RWPE1 (cell line): ENCODE measurements at places on chromosomes 5 and 9.
A peak's percentile ranks its signal among the peaks of the same experiment; 100 is the strongest.

- no peak for DNase-seq
Measured at GRCh38 chr9:69584759-69585158, 87.4 kb downstream of the APBA1 start.

GRCh38 chr5:87535706-87536105, 123.0 kb upstream of the CCNH start:
- no peak for DNase-seq

DNA sequence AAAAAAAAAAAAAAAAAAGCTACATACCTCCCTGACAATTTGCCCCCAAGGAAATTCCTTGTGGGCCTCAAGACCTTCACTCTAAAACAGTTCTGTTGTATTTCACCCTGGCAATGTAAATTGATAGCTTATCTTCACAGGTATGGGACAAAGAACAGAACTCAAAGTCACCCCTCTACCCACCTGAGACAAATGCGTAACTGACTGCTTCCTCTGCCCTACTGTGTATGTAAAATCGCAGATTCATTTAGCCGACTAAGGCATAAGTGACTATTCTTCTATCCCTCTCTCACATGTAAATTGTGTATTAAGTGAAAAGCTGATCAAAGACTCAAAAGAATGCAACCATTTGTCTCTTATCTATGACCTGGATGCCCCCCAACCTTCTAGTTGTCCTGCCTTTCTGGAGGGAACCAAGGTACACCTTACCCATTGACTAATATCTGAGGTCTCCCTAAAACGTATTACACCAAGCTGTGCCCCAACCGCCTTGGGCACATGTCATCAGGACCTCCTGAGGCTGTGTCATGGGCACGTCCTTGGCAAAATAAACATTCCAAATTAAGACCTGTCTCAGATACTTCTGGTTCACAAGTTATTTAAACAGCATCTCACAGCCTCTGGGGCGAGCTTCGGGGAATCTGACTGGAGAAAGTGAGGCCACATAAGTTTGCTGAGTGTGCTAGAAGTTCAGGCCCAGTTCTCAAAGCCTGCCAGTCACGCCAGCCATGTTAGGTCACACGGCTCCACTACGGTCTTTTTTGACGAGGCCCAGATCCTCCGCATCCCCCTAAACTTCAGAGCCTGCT, 954 bp downstream of the TBCA start:
- peak; percentile 29 for DNase-seq

DNA sequence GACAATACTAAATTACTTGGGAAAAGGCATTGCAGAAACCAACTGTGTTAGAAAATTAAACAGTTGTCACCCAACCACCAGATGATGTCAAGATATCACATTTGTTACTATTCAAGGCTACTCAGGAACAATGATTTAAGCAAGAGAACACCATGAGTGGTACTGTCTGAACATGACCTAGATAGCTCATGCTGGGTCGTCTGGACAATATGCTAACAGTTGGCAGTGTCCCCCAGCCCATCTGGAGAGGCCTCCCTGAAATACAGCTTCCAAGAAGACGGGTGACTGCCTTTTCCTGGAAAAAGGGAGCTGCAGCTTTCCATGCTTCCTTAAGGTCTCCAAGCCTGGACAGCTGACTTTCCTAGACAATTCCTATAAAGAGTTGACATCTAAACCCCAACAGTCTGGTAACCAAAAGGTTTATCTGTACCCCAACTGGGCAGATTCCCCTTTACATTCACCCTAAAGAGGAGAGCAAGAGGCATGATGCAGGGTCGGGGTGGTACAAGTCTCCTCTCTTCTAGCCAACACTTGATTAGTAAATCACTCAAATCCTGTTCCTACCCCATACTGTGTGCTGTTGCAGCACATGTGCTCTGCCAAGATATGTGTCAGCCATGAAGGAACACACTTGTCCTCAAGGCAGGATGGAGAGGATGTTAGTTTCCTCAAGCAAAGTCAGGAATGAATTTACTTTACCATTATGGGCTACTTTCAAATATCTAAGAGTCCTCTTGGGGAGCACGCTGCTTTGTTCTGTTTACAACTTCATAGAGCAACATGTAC, 433.0 kb downstream of the PDE4D start:
- no peak for DNase-seq

- no peak for DNase-seq
Measured at GRCh38 chr9:92663126-92663525, 6.8 kb downstream of the IPPK start.

DNA sequence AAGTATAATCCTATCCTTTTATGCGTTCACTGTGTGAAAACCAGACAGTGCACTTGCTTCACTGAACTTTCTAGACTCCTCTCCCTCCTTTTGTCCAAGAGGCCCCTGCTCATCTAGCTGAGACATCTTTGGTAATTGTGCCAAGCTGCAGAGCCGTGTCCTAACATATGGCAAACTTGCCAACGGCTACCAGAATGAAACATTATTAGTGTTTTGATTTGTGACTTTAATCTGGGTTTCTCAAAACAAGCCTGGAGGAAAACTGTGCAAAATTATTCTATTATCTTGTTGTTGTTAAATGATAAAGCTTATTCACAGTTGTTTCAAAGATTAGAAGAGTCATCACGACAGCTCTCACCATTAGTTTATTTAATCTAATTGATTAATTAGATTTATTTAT, 79.0 kb upstream of the RETREG1 start:
- no peak for DNase-seq

- no peak for DNase-seq
Measured at GRCh38 chr5:78956901-78957300, 28.2 kb downstream of the ARSB start.

GRCh38 chr5:95822043-95822541, 434 bp downstream of the GLRX start:
- peak; percentile 46 for DNase-seq

- DNase-seq, result no peak
Measured at GRCh38 chr5:74579215-74579614, 61.3 kb downstream of the ENC1 start.

GRCh38 chr5:151077967-151078366, 2.9 kb downstream of the TNIP1 start:
- DNase-seq, result no peak

- DNase-seq, result no peak
Measured at GRCh38 chr5:140923601-140924000, 2.5 kb upstream of the PCDHAC1 start.
